Kidney (tissue), 22 donors: ENCODE measurements at places on chromosomes 5 and 9. TPM values are rescaled to one million over a fixed set of nuclear protein-coding genes. Genes with fewer than 3 reads are reported as not detected.

KIF20A gene
- total RNA-seq, result 0.63 TPM

NOXA1 gene
- 21.8 TPM for total RNA-seq

HAVCR1 gene
- 114 TPM for total RNA-seq

TLX3 gene
- total RNA-seq, result not detected

ERBIN gene
- total RNA-seq, result 85.1 TPM

PRRX2 gene
- total RNA-seq, result 1.8 TPM
